ENCODE measurements at places on chromosomes 1 and 21.

DNA sequence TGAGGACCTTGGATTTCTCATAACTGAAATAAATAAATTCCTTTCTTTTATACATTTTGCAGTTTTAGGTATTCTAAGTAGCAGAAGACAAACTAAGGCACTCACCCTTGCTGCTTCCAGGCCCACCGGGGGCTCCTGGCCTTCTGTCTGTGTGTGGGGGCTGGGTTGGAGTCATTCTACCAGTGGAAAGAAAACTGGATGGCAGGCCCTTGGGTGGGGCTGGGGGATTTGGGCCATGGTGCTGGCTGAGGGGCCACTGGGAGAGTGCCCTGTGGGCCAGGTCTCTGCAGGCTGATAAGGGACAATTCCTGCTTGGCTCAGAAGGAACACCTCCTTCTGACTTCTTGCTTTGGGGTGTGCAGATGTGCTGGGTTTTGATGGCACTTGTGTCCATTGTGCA is 54.0 kb upstream of the CSF3R start:
- DNase-seq, result no peak

DNA sequence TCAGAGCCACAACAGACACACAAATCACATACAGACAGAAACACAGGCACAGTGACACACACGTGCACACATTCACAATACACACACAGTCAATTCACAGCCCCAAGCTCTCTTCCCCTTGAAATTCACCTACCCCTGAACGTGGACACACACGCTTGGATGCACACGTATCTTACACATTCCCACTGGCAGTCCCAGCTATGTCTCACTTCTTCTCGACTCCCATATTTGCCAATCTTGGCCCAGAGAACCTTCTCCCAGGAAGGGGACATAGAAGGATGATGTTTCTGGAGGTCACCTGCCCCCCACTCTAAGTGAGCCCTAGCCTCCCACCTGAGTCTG is 1.6 kb downstream of the CRYBG2 start:
- no peak for DNase-seq

DNA sequence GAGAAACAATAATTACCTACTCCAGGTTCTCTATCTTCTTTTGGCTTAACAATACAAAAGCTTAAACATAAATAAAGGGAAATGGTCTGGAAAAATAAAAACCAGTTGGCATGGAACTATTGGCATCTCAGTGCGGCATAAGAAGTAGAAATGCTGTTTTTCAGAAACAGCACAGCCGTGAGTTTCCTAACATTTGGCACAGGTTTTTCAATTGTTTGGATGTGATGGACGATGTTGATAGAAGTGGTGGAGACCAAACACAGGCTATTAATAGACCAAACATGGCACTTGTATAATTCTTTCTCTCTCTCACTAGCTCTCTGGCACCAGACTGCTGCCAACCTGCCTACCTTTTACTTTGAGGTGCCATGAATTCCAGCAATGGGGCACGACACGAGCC is 36.2 kb downstream of the KCNN3 start:
- no peak for DNase-seq

- DNase-seq, result no peak
These were observed 574.2 kb downstream of the MATN1 start for GRCh38 chr1:30149226-30149625.

DNA sequence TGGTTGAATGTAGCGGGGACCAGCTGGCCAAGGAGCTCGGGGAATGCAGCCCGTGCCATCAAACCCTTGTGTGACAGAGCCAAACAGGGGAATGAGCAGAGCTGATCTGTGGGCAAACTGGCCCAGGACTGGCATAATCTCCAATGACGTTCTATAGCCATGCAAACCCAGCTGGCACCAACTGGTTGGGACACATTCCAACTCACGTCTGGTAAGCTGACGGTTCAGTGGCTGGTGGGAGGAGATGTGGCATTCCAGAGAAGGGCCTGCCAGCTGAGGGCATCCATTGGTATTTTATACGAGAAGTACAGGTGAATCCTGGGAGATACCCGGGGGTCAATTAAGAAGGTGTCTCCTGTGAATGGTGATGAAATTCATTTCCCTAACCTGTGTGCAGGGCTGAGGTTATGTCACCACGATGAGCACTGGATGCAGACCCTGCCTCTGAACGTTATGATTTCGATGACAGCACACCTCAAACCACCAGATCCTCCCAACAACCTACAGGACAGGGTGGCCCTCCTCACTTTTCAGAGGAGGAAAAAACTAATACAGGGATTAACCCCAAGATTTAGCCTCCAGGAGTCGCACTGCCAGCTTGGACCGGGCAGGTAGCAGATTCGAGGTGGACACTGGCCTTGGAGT is 39.0 kb upstream of the RUNX3 start:
- no peak for DNase-seq

DNA sequence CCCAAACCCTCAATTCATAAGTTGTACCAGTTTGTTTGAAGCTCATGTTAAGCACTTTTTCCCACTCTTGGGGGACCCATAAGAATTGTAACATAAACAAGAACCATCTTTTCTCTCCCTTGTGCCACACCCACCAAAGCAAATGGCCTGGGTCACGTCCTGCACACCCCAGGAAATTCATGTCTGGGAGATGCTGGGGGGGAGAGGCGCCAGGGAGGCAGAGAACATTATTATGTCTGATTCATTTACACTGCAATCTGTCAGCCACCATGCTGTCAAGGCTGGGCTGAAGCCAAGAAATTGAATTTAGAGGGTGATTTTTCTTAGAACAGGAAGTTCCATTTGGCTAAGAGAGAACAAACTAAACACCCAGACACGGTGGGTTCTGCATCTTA is 37.2 kb upstream of the IPO9 start:
- DNase-seq, result no peak

DNA sequence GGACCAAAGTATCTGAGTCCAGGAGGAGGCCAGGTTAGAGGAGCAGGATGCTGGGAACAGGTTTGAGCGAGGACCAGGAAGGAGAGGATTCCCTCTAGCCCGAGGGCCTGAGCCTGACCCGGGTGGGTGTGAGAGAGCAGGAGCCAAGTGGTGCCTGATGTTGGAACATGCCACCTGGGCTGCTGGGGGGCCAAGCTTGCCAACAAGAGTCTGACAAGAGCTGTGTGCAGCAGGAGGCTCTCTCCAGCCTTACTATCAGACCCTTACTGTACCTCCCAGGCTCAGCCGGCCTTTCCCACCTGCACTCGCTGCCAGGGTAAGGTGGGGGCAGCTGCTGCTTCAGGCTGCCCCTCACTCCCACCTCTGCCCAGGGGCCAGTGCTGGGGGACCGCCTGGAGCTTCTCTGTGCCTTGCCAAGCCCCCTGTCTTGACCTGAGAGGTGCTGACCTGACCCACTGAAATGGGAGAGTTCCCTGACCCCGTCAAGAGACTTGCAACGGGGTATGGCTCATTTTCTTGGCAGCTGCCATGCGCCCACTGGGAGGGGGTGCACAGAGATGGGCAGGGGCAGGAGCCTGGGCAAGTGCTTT is 159.6 kb upstream of the VAMP3 start:
- DNase-seq, result no peak

GRCh38 chr1:152112885-152113432 is 2.3 kb downstream of the TCHH start:
- DNase-seq, result no peak

All from fibroblast of gingiva (primary cell).